ENCODE measurements at places on chromosomes 12 and 14.

GRCh38 chr14:39956372-39956771 lies 524.1 kb upstream of the FBXO33 start:
- no peak for DNase-seq

DNA sequence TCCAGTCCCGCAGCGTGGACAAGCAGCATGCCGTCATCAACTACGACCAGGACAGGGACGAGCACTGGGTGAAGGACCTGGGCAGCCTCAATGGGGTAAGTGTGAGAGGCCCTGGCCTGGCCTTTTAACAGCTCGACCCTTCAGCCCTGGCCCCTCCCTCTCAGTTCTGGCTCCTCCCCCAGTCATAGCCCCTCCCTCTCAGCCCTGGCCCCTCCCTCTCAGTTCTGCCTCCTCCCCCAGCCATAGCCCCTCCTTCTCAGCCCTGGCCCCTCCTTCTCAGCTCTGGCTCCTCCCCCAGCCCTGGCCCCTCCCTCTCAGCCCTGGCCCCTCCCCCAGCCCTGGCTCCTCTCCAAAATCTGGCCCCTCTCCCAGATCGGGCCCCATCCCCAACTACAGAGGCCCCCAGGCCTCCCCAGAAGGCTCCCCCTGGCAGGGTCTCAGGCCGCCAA lies 11.2 kb downstream of the CEP170B start:
- DNase-seq = peak; percentile 33

DNA sequence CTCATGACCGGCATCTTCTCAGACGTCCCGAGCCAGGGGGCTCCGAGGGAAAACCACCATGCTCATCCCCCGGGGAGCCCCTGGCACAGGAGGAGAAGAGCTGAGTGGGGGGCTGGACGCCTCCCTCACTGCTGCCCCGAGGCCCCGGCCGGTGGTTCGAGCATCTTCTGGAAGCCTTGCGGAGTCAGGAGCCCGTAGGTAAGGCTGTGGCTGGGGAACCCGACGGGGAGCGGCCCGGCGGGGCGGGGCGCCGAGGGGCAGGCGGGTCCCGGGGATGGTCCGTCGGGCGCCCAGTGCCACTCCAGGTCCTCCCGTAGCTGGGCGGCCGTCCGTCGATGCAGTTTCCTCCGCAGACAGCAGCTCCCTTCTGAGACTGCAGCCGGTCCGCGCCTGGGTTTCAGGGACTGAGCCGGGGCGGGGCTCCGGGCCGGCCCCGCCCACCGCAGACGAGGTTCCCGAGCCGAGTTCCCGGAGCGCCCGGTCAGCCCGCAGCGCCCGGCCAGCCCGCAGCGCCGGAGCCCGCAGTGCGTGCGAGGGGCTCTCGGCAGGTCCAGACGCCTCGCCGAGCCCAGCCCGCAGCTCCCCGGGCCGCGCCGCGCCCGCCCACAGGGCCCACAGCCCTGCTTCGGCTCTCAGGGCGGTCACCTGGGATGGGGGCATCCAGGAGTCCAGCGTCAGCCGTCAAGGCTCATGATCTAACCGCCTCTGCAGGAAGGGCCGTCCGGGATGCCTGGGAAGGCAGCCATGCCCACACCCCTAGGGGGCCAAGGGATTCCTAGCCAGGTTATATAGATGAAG lies at the start of gene PGF:
PGF (minus strand) TSS at position 369 of the 798 bp plus-strand sequence; CDS start at position 14, 355 bp downstream.
- DNase-seq = peak; percentile 27

DNA sequence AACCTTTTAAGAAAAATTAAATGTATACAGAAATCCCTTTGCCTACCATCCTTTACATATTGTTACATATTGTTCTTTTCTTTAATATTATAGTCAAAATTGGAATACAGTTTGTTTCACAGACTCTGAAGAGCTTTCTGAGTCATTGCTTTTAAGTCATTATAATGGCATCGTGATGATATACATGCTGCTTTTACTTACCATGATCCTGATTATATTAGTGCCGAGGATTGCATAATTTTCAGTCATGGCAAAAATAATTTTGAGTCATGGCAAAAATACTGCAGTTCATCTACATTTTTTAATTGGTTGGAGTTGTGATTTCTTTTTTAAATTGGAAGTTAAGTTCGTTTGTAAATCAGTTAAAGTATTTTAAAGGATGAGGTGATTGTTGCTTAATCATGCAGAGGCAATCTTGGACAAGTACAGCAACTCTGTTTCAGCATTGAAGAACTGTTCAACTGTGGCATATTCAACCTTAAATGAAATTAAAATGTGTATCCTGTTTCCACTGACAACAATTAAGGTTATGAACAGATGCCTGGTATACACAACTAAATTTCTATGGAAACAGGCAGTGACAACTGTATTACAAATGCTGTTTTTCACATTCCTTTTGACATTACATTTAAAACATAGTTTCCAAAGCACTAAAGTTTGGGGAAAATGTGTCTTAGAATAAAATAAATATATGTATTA lies 142.3 kb downstream of the PCNX1 start:
- DNase-seq = no peak

- DNase-seq = no peak
These were observed 8.4 kb upstream of the HHIPL1 start for GRCh38 chr14:99636487-99636886.

DNA sequence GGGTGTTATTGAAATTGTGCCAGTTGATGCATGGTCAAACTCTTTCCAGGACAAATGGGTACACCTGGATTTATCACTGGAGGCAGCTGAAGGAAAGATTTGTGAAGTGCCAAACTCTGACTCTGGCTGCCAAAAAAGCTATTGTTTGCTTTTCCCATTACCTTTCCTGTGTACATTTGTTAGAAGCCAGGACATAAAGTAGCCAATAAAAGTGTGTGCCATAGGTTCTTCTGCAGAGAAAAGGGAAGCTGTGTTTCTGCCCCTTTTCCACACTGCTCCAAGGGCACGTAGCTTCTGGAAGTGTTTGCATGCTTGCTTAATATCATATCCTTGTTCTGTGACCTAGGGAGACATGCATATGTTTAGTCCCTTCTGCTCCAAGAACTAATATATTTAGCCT lies 1114.4 kb downstream of the SLC16A7 start:
- no peak for DNase-seq

DNA sequence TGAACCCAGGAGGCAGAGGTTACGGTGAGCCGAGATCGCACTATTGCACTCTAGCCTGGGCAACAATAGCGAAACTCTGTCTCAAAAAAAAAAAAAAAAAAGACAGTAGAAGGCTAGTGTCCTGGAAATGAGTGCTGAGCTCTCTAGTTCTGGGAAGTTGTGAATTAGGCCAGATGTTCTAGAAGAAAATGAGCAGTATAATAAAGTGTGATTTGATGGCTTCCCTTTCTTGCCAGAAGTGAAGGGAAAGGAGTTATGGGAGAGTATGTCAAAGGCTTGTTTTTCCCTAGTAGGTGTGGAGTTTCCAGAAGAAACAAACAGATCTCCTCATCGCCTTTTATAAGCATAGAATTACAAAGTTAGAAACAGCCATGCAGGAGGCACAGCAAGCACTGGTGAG lies 20.5 kb downstream of the RNF212B start:
- no peak for DNase-seq

DNA sequence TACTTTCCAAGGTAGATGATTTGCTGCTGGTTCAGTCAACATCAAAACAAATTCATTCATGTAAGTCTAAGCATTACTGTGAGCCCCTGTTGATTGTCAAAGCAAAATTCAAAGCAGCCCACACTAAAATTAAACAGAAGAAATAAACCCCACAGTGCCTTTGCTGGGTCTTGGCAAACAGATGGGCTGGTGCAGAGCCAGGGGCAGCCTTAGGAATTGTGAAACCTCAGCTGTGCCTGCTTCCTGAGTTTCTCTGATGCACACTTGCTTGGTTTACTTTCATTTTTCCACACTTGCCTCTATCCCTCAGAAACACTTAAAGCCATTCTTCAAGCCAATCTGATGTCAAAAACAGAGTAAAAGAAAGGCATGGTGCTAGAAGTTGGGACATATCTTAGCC lies 6.6 kb upstream of the PLEKHG7 start:
- no peak for DNase-seq

- no peak for DNase-seq
These were observed 70.4 kb downstream of the NTN4 start for GRCh38 chr12:95720146-95720545.

- no peak for DNase-seq
These were observed 50.9 kb upstream of the PPFIA2 start for GRCh38 chr12:81809829-81810595.

GRCh38 chr14:97061714-97062113 lies 264.5 kb downstream of the VRK1 start:
- DNase-seq = no peak

- DNase-seq = no peak
These were observed 7.6 kb downstream of the VPS37B start for GRCh38 chr12:122888232-122888752.

All from stimulated activated CD4-positive, alpha-beta T cell treated with anti-CD3 and anti-CD28 coated beads, Interleukin-4, amount 100 ng/mL, for 1 hour (primary cell).